ENCODE measurements at places on chromosomes 5 and 9.

- DNase-seq = no peak
Observed at GRCh38 chr5:149015126-149015525, 47.7 kb downstream of the SH3TC2 start.

GRCh38 chr9:94586316-94586715 is 7.3 kb downstream of the FBP2 start:
- DNase-seq = peak; percentile 12

DNA sequence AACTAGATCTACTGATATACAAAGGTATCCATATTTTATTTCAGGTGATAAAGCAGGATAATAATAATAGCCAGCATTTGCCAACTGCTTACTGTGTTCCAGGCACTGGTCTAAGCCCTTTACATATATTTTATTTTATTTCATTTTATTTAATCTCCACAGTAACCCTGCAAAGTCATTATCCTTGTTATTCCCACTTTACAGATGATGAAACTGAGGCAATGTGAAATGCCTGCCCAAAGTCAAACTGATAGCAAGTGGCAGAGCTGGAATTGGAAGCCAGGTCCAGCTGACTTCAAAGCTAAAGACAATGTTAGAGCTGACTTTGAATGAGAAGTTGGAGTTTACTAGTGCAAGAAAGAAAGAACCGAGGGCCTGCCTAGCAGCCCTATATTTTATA is 24.8 kb downstream of the MORN5 start:
- DNase-seq = no peak

DNA sequence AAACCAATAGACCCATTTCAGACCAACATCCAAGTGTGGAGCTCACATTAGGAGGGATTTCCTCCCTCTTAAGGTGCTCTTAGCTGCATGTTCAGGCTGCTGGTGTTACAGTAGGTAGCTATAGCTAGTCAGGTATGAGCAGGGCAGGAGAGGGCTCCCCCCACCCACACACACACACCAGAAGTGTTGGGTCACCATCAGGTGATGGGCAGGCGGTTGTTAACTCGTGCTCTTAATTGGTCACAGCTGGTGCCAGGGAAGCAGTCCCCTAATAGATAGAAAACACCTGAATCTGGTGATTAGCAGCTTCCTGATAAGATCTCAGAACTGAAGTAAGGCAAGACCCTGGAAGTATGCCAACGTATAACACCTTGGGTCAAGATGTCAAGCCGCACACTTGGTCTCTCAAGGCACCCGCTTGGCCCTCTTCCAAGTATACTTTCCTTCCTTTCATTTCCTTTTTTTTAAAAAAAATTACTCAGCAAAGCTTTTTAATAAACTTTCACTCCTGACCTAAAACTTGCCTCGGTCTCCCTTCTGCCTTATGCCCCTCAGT is 532.4 kb downstream of the DNAH5 start:
- no peak for DNase-seq

DNA sequence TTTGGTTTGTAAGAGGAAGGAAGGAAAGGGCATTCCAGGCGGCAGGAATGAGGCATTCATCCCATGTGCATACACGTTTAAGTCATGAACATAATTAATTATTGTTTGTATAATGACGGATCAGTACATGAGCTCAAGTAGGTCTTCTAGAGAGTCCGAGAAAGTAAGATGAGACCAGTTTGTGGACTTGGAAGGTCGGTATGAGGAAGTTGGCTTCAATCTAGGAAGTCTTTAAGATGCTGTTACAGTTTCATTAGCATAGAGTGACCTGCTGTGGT is 2.1 kb downstream of the GTF3C4 start:
- DNase-seq = peak; percentile 29

Measured in suppressor macrophage treated with lipopolysaccharide for 1 hour (primary cell).